ENCODE measurements at places on chromosomes 16 and 17. TPM values are rescaled to one million over a fixed set of nuclear protein-coding genes. Genes with fewer than 3 reads are reported as not detected.

The SLC6A4 gene
- polyA plus RNA-seq = 0.02 TPM

The EPX gene
- polyA plus RNA-seq = not detected

The MYH2 gene
- not detected for polyA plus RNA-seq

DNA sequence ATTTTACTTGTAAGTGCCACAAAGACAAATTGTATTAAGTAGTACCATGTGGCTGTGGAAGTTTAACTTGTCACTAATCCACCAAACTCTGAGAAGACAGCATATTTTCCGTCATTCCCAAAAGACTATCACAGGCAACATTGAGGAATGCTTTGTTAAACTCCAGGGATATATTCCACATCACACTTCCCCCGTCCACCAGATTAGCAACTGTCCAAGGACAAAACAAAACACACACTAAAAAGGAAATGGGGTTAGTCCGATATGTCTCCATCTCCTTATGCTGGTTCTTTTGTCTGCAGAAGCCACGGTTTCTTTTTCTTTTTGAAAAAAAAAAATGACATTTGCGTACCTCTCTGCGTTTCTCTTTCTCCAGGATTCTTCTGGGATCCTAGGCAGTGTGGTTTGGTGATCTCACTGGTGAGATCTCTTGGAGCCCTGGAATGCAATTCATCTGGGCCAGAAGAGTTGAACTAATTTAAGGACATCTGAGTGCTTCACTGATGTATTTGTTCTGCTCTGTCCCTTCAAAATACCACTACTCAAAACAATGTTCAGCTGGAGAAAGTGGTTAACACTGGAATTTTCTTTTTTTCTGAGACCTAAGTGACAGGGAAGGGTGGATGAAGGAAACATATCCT, 40.6 kb downstream of the PRKCB start:
- DNase-seq = no peak

GRCh38 chr17:36931697-36932382, 5.4 kb upstream of the LHX1 start:
- no peak for DNase-seq
